ENCODE measurements at places on chromosomes 16 and 17. TPM values are rescaled to one million over a fixed set of nuclear protein-coding genes. Genes with fewer than 3 reads are reported as not detected.

GRCh38 chr16:28151180-28151579 lies 60.6 kb downstream of the XPO6 start:
- no peak overlapping the region for H3K4me3 ChIP-seq
- no peak for DNase-seq
- H3K36me3 ChIP-seq: peaks cover 55% of the 10 kb centered on the region
- no peaks in the 10 kb centered on the region for H3K4me1 ChIP-seq
- no peak overlapping the region for H3K27ac ChIP-seq
- no peaks in the 10 kb centered on the region for H3K27me3 ChIP-seq

- DNase-seq: no peak
- no peaks in the 10 kb centered on the region for H3K36me3 ChIP-seq
- peaks cover 37% of the 10 kb centered on the region for H3K4me1 ChIP-seq
- H3K27ac ChIP-seq: peak overlapping the region; percentile 47
- H3K4me3 ChIP-seq: no peak overlapping the region
These were observed 54.9 kb upstream of the WSB1 start for GRCh38 chr17:27239046-27239445.

DNA sequence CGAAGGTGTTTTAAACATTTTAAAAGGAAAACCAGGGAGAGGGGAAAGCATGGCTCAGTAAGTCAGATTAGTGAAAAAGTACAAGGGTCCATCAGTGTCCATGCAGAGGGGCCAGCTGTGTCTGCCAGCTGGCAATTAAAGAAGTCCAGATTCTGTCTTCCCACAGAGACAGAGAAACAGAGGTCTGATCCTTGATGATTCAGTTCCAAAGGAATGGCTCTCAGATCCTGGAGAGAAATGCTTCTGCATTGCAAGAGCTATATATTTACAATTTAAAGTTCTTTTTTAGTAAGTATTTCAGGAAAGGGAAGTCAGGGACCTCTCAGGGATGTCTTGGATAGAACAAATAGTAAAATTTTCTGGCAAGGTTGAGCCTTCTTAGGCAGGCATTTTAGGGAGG lies 56.2 kb downstream of the HSD17B2 start:
- no peaks in the 10 kb centered on the region for H3K36me3 ChIP-seq
- H3K27me3 ChIP-seq: no peaks in the 10 kb centered on the region
- no peak for DNase-seq
- H3K4me3 ChIP-seq: no peak overlapping the region

DNA sequence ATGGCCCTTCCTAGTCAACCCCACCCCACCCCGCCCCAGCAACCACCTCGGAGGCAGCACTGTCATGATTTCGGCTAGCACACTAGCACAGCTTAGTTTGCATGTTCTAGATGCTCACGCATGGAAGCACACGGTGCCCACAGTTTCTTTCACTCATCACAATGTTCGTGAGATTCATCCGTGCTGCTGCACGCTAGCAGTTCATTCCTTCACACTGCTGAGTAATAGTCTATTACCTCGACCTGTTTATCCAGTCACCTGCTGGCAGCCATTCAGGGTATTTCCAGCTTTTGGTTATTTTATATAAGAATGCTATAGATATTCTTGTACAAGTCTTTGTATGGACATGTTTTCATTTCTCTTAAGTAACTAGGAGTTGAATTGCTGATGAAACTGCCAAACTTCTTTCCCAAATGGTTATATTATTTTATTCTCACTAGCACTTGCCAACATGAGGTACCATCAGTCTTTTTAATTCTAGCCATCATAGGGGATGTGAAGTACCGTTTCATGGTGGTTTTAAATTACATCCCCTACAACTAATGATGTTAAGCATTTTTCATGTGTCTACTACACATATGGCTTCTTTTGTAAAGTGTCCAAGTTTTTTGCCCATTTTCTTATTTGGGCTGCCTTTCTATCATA lies 75.7 kb downstream of the CYTH1 start:
- peaks cover 8% of the 10 kb centered on the region for H3K36me3 ChIP-seq
- H3K4me3 ChIP-seq: no peak overlapping the region
- H3K4me1 ChIP-seq: peaks cover 58% of the 10 kb centered on the region
- peak overlapping the region; percentile 64 for H3K27ac ChIP-seq

DNA sequence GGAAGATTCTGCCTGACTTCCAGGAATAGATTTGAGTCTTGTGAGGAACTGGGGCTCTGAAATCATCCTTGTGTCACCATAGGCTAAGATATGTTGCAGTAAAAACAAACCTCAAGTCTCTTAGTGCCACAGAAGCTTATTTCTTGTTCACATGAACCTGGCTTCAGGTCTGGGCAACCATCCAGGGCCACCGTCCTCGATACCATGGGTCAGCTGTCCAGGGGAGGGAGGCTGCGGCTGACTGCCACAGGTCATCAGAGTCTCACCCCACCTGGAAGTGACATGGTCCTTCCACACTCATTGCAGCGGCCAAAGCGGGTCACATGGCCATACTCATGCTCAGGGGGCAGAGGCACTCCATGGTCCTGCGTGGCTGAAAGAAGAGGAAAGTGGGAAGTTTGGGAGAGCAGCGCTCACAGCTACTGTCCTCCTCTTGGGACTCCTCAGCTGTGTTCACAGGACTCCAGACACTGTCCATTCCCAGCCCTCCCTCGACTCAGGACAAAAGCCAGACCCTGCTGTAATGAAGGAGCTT lies 284.5 kb downstream of the CBLN1 start:
- no peaks in the 10 kb centered on the region for H3K4me1 ChIP-seq
- H3K4me3 ChIP-seq: no peak overlapping the region
- no peak overlapping the region for H3K27ac ChIP-seq
- no peaks in the 10 kb centered on the region for H3K27me3 ChIP-seq

- no peaks in the 10 kb centered on the region for H3K27me3 ChIP-seq
- no peak for DNase-seq
- no peaks in the 10 kb centered on the region for H3K36me3 ChIP-seq
- H3K27ac ChIP-seq: no peak overlapping the region
These were observed 93.4 kb downstream of the C16orf95 start for GRCh38 chr16:87223656-87224248.

- peaks cover 99% of the 10 kb centered on the region for H3K36me3 ChIP-seq
- H3K27ac ChIP-seq: peak overlapping the region; percentile 81
- peaks cover 20% of the 10 kb centered on the region for H3K4me1 ChIP-seq
- no peaks in the 10 kb centered on the region for H3K27me3 ChIP-seq
- DNase-seq: no peak
These were observed 34.4 kb downstream of the ZZEF1 start for GRCh38 chr17:4108397-4108796.

DNA sequence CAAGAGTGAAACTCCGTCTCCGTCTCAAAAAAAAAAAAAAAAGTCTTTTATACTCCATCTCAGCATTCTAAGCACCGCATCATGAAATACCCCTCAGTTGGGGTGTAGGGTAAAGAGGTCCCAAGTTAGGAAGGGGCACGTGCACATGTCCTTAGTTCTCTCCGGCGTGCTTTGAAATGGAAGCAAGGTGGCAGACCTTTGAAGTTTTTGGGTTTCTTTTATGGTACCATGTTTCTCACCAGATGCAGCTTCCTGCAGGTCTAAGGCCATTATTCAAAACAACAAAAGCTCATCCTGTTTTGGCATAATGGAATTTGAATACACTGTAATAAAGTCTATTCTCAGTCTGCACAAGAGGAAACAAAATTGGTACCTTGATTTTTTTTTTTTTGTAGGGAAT lies 9.6 kb downstream of the EMC8 start:
- H3K27ac ChIP-seq: no peak overlapping the region
- H3K36me3 ChIP-seq: peaks cover 73% of the 10 kb centered on the region
- DNase-seq: no peak
- H3K4me3 ChIP-seq: no peak overlapping the region

DNA sequence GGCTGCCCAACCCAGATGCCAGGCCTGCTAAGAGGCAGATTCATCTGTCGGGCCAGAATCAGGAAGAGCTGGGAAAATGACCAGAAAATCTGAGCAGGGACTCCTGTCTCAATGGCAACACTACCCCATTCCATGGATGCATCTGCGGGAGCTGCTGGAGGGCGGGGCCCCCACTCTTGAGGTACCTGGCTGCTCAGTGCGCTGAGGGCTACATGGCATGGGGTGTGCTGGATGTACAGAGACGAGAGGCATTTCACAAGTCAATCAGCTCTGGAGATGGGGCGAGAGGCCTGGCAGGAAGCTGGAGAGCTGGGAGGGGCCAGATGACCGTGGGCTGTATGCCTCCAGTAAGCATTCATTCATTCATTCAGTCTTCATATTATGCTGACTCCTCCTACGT lies 6.4 kb downstream of the SDK2 start:
- H3K27ac ChIP-seq: no peak overlapping the region
- no peaks in the 10 kb centered on the region for H3K27me3 ChIP-seq
- H3K4me1 ChIP-seq: peaks cover 6% of the 10 kb centered on the region
- DNase-seq: no peak

- DNase-seq: no peak
- H3K36me3 ChIP-seq: no peaks in the 10 kb centered on the region
- H3K4me1 ChIP-seq: peaks cover 38% of the 10 kb centered on the region
These were observed 194.4 kb downstream of the MAP2K6 start for GRCh38 chr17:69608808-69609472.

GRCh38 chr16:85028685-85029407 lies 1.3 kb downstream of the KIAA0513 start:
- H3K27me3 ChIP-seq: no peaks in the 10 kb centered on the region
- peaks cover 35% of the 10 kb centered on the region for H3K4me1 ChIP-seq
- no peaks in the 10 kb centered on the region for H3K36me3 ChIP-seq
- peak overlapping the region; percentile 95 for H3K4me3 ChIP-seq
- H3K27ac ChIP-seq: peak overlapping the region; percentile 92

- H3K36me3 ChIP-seq: peaks cover 24% of the 10 kb centered on the region
- no peak overlapping the region for H3K4me3 ChIP-seq
- no peaks in the 10 kb centered on the region for H3K27me3 ChIP-seq
- DNase-seq: no peak
- H3K27ac ChIP-seq: peak overlapping the region; percentile 44
These were observed 35.4 kb downstream of the NXPH3 start for GRCh38 chr17:49610883-49611584.

DNA sequence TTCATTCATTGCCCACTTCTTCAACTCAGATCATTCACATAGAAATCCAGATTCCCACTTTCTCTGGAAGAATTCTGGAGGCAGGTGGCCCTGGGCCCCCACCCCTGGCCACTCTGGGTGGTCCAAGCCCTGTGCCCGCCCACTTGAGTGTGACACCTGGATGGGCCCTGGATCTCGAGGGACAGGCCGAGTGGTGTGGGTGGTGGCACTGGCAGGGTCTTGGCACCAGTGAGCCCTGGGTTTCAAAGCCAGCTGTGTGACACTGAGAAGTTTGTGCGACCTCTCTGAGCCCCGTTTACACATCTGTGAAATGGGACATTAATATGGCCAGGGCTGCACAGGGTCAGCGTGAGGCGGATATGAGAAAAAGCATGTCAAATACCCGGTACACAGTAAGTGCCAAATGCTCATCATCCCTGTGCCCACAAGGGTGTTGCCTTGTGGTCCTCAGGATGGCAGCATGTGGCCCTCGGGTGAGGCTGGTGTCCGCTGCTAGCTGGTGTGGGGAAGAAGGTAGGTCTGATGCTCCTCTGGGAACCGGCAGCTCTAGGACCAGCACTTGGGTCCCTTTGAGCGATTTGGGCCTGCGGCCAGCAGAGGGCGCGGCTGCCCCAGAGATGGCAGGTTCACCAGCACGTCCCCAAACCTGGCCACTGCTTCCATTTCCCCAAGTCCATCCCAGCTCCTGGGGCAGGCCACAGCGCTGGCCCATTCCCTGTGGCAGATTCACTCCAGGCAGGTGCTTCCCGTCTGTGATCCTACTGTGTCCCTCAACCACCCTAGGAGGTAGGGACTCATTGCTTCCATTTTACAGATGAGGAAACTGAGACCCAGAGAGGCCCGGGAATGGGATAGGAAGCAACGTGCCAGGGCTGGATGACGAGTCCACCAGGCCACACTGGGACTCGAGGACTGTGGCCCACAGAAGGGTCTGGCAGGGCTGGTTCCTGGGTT lies 3.6 kb downstream of the OSGIN1 start:
- H3K27me3 ChIP-seq: no peaks in the 10 kb centered on the region
- peaks cover 23% of the 10 kb centered on the region for H3K4me1 ChIP-seq
- DNase-seq: no peak
- H3K36me3 ChIP-seq: peaks cover 15% of the 10 kb centered on the region
- no peak overlapping the region for H3K4me3 ChIP-seq

Gene RCVRN
- not detected for total RNA-seq

Gene AGRP
- not detected for total RNA-seq

Gene PABPN1L
- not detected for total RNA-seq

Gene MYH2
- not detected for total RNA-seq

Gene ACBD4
- 4.3 TPM for total RNA-seq

Gene RPH3AL
- total RNA-seq: 8.8 TPM

Gene NPB
- total RNA-seq: 7.4 TPM

Gene NXPH3
- total RNA-seq: 0.70 TPM
